Right ventricle myocardium inferior (tissue), 1 donor: ENCODE measurements at places on chromosomes 4 and X. TPM values are rescaled to one million over a fixed set of nuclear protein-coding genes. Genes with fewer than 3 reads are reported as not detected.

DNA sequence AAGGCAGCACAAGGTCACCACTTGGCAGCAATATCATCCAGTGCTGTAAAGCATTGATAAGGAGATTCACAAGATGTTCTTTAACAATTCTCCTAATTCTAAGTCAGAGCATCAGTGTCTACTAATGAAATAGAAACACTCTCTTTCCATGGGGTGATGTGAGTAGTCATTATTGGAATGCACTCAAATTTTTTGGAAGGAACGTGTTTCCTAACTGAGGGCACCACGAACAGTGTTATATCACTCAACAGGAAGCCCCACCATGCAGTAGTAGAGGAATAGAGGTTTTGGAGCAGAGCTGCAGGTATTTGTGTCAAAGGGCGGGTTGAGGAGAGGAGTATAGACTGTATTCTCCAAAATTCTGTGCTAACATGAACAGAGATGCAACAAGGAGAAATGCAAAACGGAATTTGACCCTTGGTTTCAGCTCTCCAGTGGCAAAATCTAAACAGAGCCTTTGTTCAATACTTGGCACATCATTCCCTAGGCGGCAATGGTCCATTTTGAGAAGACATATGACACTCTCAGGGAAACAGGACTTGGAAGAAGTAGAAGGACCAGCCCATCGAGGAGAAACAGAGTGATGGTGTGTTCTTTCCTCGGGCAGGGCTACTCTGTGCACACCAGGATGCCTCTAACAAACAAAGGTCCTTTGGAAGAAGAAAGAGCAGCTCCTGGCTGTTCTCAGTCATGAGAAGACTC, 98.9 kb downstream of the CPEB2 start:
- DNase-seq = no peak

Gene SLC10A4
- not detected for total RNA-seq

DNA sequence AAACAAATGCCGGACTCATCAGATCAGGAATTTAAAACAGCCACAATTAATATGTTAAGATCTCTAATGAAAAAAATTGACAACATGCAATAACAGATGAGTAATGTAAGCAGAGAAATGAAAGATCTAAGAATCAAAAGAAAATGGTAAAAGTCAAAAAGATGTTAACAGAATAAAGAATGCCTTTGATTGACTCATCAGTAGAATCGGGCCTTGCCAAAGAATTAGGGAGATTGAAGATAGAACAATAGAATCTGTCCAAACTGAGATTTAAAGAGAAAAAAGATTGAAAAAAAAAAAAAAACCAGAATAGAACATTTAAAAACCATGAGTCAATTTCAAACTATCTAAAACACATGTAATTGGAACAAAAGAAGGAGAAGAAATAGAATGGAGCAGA, 25.9 kb upstream of the GUCY1A1 start:
- no peak for DNase-seq

Gene CFAP299
- 0.38 TPM for total RNA-seq

DNA sequence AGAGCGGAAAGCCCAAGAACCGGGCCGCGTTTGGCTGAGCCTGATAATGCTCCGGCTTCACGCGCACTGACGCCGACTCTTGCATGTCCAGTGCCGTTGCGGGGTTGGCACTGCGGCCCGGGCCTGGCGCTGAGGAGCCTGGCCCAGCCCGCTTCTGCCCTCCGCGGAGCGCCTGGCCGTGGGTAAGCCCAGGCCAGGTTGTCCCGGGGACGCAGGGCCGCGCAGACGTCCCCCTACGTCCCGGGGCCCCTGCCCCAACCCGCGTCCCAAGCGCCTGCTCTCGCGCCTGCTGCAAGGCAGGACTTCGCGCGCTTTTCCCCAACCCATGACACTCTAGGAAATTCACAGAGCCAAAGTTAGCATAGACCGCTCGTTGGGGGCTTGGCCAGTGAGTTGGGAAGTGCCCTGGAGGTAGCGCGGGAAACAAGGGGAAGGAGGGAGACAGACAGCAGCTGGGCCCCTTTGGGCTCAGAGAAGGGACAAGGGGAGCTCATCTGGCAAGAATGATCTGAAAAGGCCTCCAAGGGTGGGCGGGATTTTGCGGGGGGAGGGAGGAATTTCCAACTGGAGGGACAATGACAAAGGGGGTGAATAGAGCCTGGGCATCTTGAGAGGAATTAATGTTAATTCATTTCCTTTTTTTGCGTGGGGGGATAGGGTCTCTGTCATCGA, 665 bp upstream of the LRPAP1 start:
- peak; percentile 26 for DNase-seq

DNA sequence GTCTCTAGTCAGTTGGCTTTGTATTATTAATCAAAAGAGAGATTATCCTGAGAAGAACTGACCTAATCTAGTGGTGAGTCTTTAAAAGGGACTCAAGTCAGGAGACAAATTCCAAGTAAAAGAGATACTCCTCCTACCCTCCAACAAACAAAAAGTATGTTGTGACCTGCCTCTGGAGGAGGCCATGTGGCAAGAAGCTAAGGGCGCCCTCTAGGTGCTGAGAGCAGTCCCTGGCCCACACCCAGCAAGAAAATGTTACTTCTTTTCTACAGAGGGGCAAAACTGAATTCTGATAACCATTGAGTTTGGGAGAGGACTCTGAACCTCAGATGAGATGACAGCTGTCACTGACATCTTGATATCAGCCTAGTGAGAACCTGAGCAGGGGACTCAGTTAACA, 953.6 kb upstream of the AGA start:
- no peak for DNase-seq
